ENCODE measurements at places on chromosomes 13 and 19.

DNA sequence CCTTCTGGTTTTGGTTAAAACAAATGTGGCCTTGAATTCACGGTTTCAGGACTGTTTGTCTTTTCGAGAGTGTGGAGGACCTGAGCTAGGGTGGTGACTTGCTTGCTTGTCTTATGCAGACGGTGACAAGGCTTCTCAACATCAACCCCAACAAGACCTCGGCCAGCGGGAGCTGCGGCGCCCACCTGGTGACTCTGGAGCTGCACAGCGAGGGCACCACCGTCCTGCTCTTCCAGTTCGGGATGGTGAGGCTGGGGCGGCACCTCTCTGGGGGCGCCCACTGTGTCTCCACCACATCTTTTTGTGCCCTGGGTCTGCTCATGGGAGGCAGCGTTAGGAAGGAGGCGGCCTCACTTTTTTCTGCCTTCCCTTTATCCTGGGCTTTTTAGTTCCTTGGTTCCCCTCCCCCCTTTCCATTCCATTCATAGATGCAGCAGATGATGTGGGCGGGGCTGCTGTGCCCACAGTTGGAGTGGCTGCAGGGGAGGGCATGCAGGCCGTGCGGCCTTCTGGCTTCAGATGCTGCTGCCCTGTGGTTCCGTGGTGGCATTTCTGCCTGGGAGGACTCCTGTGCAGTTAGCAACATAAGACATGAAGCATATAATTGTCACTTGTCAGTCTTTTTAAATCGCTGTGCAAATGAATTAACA is 23.3 kb downstream of the LAMP1 start:
- peak; percentile 58 for DNase-seq

- no peak for DNase-seq
These were observed 17.7 kb downstream of the CKM start for GRCh38 chr19:45305007-45305406.

GRCh38 chr13:59962343-59962742 is 201.4 kb downstream of the DIAPH3 start:
- no peak for DNase-seq

- DNase-seq, result no peak
These were observed 2212.7 kb upstream of the PCDH20 start for GRCh38 chr13:63628310-63628709.

DNA sequence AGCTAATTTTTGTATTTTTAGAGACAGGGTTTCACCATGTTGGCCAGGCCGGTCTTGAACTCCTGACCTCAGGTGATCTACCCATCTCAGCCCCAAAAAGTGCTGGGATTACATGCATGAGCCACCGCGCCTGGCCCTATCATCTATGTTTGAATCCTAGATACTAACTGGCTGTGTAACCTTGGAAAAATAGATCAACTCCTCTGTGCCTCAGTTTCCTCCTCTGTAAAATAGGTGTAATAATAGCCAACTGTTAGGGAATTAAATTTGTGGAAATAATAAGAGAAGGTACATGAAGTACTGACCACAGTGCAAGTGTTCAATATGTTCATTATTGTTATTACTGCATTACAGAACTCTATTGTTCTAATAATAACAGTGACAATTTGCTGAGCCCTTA is 4.3 kb downstream of the SPTBN4 start:
- DNase-seq, result no peak

- DNase-seq, result peak; percentile 91
These were observed 25.5 kb downstream of the ADPRHL1 start for GRCh38 chr13:113427562-113428468.

DNA sequence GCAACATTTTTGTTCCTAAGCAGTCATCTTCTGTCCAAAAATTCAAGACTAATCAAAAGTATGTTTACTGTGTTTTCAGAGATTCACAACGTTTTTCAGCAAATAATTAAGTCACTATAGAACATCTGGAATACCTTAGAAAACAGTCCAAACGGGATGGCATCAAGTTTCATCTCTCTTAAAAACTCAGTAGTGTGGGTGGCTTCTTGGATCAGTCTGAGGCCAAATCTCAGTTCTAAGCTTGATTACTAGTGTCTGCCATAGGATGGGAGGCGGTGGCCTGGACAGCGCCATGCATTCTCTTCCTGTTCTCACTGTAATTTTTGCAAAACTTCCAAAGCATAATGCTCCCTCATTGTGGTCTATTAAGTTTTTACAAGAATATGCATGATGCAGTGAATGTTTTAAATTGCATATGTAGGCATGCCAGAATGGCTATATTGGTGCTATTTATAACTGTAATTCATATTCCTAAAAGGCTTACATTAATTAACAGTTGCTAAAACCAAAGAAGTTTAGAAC is 37.1 kb downstream of the ANKRD10 start:
- DNase-seq, result no peak

GRCh38 chr19:19461671-19462622 is 53.4 kb downstream of the TSSK6 start:
- DNase-seq, result no peak

GRCh38 chr13:49443357-49443703 is 534 bp downstream of the CAB39L start:
- DNase-seq, result no peak

DNA sequence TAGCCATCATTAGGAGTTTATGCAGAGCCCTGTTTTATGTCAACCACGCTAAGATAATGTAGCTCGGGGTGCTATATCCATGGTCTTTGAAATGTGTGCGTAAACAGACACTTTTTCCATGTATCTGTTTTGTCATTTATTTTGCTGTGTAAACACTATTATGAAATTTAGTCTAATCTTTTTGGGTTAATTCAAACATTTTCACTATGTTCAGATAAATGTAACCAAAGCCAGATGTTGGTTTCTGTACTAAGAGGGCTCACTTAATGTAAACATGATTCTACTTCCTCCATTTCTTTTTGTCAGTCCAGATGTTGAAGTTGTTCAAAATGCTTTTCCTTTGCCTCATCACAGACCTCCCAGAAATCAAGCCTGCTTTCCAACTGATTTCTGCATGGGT is 499.5 kb upstream of the GPC6 start:
- DNase-seq, result no peak

Data from WERI-Rb-1 (cell line).